Hair follicle dermal papilla cell (primary cell): ENCODE measurements at places on chromosomes 13 and 19. TPM values are rescaled to one million over a fixed set of nuclear protein-coding genes. Genes with fewer than 3 reads are reported as not detected.

The CRX gene
- not detected in 2 replicates for total RNA-seq

The IL12RB1 gene
- total RNA-seq: 1.6 and 1.8 TPM in 2 replicates

The ITGBL1 gene
- total RNA-seq: 75.8 and 89.6 TPM in 2 replicates

The CD22 gene
- not detected in 2 replicates for total RNA-seq

The CFAP97D2 gene
- not detected in 2 replicates for total RNA-seq

The ZNF561 gene
- total RNA-seq: 37.0 and 51.0 TPM in 2 replicates

The MIER2 gene
- total RNA-seq: 13.8 and 21.0 TPM in 2 replicates

The ZNF845 gene
- total RNA-seq: 8.7 and 10.2 TPM in 2 replicates

The NUFIP1 gene
- total RNA-seq: 2.9 and 3.0 TPM in 2 replicates

The YJEFN3 gene
- total RNA-seq: 0.24 and 0.49 TPM in 2 replicates

The TMC4 gene
- total RNA-seq: 0.36 and 1.5 TPM in 2 replicates

The ABHD17A gene
- total RNA-seq: 63.3 and 75.2 TPM in 2 replicates

The SBSN gene
- 0.65 and 1.6 TPM in 2 replicates for total RNA-seq

The SLC10A2 gene
- total RNA-seq: not detected in 2 replicates

The VWA8 gene
- total RNA-seq: 15.8 and 22.7 TPM in 2 replicates

The CCDC70 gene
- not detected in 2 replicates for total RNA-seq

The HSPB6 gene
- total RNA-seq: 13.6 and 14.8 TPM in 2 replicates

The DENND1C gene
- not detected in 2 replicates for total RNA-seq

The BRSK1 gene
- 4.9 and 5.1 TPM in 2 replicates for total RNA-seq

The ZNF527 gene
- 6.1 and 6.8 TPM in 2 replicates for total RNA-seq

The ACP4 gene
- not detected in 2 replicates for total RNA-seq

The PSG7 gene
- 0.16 TPM in 1 of 2 replicates, not detected in the other for total RNA-seq

The SMAD9 gene
- total RNA-seq: 2.8 and 3.1 TPM in 2 replicates

The B3GNT3 gene
- not detected in 2 replicates for total RNA-seq

The BSPH1 gene
- not detected in 2 replicates for total RNA-seq

The NMRK2 gene
- total RNA-seq: not detected in 2 replicates

The C19orf81 gene
- 0.49 TPM in 1 of 2 replicates, not detected in the other for total RNA-seq

The HSH2D gene
- not detected in 2 replicates for total RNA-seq

The MAB21L1 gene
- 1.5 and 6.0 TPM in 2 replicates for total RNA-seq

The NKG7 gene
- total RNA-seq: not detected in 2 replicates

The SULT2A1 gene
- not detected in 2 replicates for total RNA-seq
